ENCODE measurements at places on chromosomes 3 and 15.

DNA sequence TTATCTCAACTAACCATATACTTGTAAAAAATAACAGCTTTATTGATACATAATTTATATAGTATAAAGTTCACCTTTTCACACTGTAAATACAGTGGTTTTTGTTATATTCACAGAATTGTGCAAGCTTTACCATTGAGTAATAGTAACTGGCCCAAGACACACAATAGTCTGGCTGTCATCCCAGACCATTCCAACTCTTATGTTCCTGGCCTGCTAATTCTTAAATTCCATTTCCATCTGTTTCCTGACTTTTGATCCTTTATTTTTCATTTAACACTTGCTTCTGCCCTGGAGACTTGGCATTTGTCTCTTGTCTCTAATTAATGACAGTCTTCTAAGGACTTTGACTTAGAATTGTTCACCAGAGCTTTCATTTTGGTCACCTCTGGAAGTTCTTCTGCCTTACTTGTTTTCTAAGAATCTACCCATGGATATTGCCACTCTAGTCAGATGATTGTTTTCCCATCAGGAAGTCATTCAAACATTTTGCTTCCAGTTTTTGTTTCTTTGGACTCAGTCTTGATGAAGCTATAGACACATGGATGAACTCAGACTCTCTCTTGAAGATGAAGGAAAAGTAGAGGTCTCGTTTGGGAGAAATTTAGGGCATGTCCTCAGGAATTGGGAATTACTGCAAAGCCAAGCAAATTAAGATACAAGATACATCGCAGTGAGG, 27.2 kb upstream of the PLSCR4 start:
- no peak for DNase-seq

DNA sequence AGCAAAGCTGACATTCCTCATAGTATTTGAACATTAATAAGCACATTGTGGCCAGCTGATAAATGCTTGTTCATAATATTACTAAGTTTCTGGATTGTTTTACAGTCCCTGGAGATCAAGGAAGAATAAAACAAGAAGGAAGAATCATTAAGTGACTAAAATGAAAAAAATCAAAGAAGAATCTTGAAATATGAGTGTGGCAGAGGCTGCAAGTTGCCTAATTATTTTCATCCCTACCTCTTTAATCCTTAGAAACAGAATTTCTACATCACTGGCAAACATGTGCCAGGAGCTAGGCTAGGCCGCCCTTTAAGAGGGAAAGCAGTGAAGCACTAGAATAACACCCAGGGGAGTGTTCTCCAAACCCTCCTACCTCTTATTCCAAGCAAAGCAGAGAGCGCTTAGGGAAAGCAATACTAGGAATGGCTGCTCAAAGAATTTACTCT, 98.9 kb downstream of the MAGI1 start:
- no peak for DNase-seq

DNA sequence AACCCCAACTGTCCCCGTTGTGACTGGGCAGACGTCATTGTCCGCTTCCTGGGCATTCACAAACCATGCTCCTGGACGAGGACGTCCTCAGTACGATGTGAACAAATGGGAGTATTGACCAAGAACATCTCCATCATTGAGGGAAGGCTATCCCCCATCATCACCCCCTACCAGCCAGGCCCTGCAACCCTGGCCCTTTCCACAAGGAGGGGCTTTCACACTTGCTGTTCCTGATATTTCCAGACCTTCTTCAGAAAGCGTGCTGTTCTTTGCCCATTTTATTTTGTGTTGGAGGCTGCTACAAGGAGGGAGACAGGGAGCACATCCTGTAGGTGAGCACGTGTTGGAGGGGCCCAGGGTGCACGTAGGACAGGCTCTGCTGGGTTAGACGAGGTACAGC, 277.0 kb upstream of the LRRC3B start:
- DNase-seq: no peak

DNA sequence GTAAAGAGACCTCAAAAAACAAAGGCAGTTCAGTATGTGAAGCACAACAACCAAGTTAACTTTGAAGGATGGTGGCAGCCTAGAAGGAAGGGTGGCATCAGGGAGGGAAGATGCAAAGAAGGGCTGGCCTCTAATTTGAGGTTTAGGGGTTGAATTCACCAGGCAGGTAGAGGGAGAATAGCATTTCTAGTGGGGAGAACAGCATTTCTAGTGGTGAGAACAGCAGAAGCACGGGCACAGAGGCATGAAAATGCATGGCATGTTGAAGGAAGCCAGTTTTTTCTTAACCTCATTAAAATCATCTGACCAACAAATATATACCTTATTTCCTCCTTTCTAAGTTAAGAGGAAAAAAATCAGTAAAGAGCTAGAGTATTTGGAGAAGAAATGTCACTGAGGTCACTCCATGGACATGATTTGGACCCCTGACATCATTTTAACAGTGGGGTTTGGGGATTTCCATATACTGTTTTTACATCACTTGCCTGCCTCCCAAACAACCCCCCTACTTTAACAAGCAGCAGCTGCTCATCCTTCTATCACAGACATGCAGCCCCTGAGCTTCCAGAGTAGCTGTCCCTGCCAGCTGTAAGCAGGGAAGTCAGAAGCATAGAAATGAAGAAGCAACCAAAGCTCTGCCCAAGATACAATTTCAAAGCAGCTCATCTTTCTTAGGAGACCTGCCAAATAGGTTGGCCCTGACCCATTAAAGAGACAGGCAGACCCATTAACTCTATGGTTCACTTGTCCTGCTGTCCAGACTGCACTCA, 2.4 kb upstream of the POPDC2 start:
- DNase-seq: no peak
